ENCODE measurements at places on chromosomes 4 and X. TPM values are rescaled to one million over a fixed set of nuclear protein-coding genes. Genes with fewer than 3 reads are reported as not detected.

- DNase-seq: no peak
- no peak overlapping the region for H3K27ac ChIP-seq
- H3K4me3 ChIP-seq: no peak overlapping the region
- H3K4me1 ChIP-seq: no peaks in the 10 kb centered on the region
- H3K36me3 ChIP-seq: no peaks in the 10 kb centered on the region
- no peaks in the 10 kb centered on the region for H3K27me3 ChIP-seq
Measured at GRCh38 chr4:90546114-90546513, 418.9 kb downstream of the CCSER1 start.

The MRFAP1 gene
- total RNA-seq: 170 TPM

The LANCL3 gene
- total RNA-seq: 0.08 TPM

DNA sequence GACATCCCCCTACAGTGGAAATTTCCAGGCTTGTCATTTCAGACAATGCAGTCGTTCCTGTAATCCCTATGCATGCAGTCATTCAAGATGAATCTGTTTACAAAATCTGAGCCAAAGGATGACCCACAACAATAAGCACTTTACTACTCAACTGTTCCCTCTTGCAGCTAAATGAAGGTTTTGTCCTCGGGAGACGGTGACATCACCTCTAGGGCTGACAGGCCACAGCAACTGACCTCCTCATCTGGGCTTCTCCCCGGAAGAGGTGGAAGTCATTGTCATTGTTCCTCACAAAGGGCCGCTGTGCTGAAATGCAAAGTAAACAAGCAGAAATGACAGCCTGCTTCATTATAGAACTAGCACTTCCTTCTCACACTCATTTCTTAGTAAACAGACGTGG is 29.2 kb downstream of the CLRN2 start:
- H3K4me1 ChIP-seq: no peaks in the 10 kb centered on the region
- no peak overlapping the region for H3K27ac ChIP-seq
- no peaks in the 10 kb centered on the region for H3K36me3 ChIP-seq
- DNase-seq: no peak
- no peak overlapping the region for H3K4me3 ChIP-seq

DNA sequence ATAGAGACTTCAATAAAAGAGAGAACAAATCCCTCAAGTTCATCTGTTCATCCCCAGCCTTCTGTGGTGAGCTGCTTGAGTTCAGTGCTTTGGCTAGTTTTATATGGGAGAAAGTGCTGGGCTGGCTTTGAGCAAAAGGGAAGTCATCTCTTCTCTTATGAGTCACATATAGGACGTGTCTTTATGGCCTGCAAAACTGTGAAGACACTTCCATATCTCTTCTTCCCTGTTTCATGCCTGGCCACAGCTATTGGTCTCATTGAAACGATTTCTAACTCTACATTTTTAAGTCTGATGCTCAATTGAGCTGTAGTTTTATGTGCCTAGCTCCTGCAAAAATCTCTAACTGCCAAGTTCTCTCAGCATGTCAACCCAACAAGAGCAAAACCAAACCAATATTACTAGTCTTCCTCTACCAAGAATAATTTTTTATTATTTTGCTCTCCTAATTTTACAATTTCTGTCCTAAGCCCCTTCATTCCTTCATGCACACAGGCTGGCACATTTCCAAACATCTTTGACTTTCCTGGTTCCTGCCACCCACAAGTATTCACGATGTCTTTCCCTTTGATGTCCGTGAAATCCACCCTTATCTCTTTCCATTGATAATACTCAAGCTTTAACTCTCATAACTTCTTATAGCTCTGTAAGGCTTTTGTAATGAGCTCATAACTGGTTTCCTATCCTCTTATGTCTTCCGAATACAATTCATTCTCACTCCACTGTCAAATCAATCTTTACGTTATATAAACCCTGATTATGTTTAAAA is 165.3 kb downstream of the BTC start:
- DNase-seq: no peak
- no peak overlapping the region for H3K27ac ChIP-seq
- H3K27me3 ChIP-seq: no peaks in the 10 kb centered on the region
- no peak overlapping the region for H3K4me3 ChIP-seq

The DIPK2B gene
- 14.4 TPM for total RNA-seq

The TMPRSS11D gene
- total RNA-seq: not detected

DNA sequence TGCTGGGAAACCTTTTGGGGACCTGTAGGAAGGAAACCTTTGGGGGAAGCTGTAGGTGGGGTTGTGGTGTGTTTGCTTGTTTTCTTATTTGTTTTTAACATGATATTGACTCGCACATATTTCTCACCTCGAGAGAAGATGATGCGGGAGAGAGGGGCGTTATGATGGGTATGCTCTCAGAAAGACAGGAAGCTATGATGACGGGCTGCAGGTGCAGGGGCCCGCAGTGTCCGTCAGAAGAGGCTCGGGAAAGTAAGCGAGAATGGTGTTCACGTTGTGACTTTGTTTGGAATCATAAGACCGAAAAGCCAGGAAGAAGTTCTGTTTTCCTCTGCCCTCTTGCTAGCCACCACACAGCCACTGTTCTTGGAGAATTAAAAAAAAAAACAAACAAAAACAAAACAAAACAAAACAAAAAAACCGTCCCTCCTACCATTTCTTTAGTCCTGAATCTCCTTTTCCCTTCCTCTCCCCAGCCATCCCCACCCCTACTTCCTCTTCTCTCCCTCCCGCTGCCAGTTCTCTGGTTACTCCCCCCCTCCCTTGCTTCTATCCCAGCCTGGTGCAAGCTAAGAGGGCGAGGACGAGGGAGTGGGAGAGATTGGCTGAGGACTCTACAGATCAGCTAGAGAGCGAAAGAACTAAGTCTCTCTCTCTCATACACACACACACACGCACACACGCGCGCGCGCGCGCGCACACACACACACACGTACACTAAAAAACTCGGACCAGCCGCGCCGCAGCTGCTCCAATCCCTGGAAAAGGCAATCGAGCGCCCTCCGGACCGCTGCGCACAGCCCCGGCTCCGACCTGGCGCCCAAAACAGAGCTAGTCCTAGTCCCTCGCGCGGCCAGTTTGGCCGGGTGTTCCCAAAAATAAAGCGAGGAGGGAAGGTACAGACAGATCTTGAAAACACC is at the start of gene BMP3:
BMP3 (plus strand) TSS at position 648 of the 920 bp plus-strand sequence. CDS start 577 bp downstream, outside the sequence.
- H3K4me1 ChIP-seq: no peaks in the 10 kb centered on the region
- DNase-seq: no peak
- H3K27ac ChIP-seq: no peak within 1 kb of the TSS
- peak within 1 kb of the TSS; percentile 11 for H3K4me3 ChIP-seq
- no peaks in the 10 kb centered on the region for H3K36me3 ChIP-seq

DNA sequence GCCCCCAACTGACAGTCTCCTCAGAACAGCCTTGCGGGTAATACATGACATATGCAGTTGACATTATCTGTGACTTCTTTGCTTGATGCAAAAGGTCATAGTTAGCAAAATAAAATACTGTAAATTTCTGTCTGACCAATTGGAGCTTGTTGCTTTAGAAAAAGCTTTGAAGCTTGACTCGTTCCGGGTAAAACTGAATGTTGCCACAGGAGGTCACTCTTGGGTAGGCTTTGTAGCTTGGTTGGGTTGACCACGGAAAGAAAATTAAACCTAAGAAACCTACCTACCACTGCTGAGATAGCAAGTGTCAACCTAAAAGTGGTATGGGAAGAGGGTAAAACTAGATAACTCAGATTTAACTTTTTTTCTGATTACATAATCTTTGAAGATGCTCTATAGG is 23.2 kb downstream of the PRPS2 start:
- H3K27me3 ChIP-seq: no peaks in the 10 kb centered on the region
- H3K27ac ChIP-seq: no peak overlapping the region
- no peak for DNase-seq
- H3K4me1 ChIP-seq: no peaks in the 10 kb centered on the region
- no peak overlapping the region for H3K4me3 ChIP-seq

DNA sequence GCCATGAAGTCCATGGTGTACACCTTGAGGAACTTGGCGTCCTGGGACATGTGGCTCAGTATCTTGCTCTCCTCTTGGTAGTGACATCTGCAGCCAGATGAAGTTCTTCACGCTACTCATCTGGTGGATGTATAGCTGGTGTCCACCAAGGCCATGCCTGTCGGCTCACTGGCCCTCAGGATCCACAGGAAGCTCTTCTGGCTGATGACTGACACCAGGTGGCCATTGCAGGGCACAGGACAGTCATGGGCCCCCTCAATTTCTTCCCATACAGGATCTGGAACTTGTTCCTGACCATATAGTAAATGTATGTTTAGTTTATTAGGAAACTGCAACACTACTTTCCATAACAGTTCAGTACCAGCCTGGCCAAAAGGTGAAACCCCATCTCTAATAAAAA is 10.3 kb upstream of the CLCN5 start:
- no peaks in the 10 kb centered on the region for H3K4me1 ChIP-seq
- H3K27ac ChIP-seq: no peak overlapping the region
- no peaks in the 10 kb centered on the region for H3K36me3 ChIP-seq
- H3K27me3 ChIP-seq: no peaks in the 10 kb centered on the region
- H3K4me3 ChIP-seq: no peak overlapping the region

- no peaks in the 10 kb centered on the region for H3K27me3 ChIP-seq
- no peak overlapping the region for H3K27ac ChIP-seq
- peak; percentile 83 for DNase-seq
- no peaks in the 10 kb centered on the region for H3K4me1 ChIP-seq
- peaks cover 10% of the 10 kb centered on the region for H3K36me3 ChIP-seq
- no peak overlapping the region for H3K4me3 ChIP-seq
Measured at GRCh38 chrX:151970661-151971060, 3.8 kb downstream of the GABRE start.

The FAAH2 gene
- total RNA-seq: 1.5 TPM

The STK32B gene
- 0.59 TPM for total RNA-seq

DNA sequence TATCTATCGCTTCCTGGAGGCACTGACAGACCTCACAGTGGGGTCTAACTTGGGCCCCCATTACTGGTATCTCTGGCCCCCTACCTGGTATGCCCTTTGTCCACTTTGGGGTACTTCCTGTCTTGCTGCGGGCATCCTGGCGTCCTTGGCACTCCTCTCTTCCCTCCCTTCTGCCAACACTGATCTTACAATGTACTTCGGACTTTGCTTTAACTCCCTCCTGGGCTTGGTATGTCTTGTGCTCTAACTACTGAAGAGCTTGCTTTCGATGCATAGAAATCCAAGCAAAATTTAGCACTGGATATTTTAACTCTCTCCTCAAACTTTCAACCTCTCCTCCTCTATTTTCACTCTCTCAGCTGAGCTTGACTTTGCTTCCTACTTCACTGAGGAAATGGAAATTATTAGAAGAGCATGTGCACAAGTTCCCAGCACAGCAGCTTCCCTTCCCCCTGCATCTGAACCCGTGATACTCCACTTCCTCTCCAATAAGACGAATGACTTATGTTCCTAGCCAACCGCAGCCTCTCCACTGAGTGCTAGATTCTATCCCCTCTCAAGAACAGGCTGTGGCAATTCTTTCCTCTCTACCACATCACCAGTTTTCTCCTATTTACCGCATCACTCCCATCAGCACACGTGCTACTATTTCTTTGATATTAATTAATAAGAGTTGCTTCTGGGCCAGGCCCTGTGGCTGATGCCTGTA is 52.9 kb downstream of the SUPT20HL2 start:
- DNase-seq: peak; percentile 60
- no peak overlapping the region for H3K4me3 ChIP-seq
- no peak overlapping the region for H3K27ac ChIP-seq

Data from right atrium auricular region (tissue), 2 donors.